ENCODE measurements at places on chromosomes 13 and 19. TPM values are rescaled to one million over a fixed set of nuclear protein-coding genes. Genes with fewer than 3 reads are reported as not detected.

Gene METTL21C
- 1.1 TPM for total RNA-seq

- no peak for DNase-seq
Measured at GRCh38 chr13:53357582-53357981, 329.0 kb downstream of the OLFM4 start.

Gene FFAR1
- total RNA-seq: 3.8 TPM

DNA sequence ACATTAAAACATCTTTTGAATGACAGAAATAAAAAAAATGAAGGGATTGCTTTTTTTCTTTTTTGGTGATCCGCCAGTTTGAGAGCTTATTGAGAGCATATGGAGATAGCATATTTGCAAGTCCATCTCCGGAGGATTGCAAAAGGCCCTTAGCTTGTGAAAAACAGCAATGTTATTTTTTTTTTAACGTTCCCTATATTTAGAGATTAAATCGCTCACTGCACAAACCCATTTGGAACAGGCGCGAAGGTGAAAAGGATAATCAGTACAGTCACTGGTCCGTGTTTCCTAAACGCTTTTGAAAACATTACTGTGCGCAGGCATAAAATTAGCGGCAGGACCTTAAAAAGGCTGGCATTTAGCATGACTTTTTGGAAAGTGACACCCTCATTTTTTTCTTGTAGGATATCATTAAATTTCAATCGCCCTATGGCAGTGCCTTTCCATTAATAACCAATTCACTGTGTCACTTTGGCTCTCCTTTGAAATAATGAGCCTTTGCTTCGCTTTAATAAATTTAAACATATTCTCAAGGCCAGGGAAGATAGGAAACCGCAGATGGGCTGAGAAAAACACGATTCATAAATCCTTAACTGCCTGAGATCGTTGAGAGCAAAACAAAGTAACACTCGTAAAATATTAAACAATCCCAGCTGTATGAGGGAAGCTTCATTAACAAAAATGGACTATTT, 342.2 kb downstream of the DACH1 start:
- DNase-seq: no peak

Gene ZNF99
- 1.8 TPM for total RNA-seq

DNA sequence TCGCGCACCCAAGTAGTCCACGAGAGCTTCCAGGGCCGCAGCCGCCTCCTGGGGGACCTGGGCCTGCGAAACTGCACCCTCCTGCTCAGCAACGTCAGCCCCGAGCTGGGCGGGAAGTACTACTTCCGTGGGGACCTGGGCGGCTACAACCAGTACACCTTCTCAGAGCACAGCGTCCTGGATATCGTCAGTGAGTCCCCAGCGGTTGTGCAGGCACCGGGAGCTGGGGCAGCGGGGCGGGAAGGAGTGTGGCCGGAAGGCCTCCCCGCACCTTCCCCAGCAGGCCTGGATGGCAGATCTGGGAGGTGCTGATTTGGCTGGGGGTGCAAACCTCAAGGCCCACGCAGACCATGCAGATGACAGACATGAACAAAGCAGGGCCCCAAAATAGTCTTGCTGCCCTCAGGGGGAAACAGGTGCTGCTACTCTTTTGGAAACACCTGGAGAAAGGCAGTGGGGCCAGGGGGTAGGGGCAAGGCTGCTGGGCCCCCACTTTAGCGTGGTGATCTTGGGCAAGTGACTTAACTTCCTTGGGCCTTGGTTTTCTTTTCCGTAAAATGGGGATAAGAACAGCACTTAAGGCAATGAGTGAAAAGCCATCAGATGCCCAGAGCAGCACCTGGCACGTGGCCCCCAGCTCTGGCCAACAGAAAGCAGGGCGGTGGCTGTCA, 4.0 kb downstream of the MAG start:
- no peak for DNase-seq

GRCh38 chr13:46487748-46488147, 65.2 kb upstream of the LRCH1 start:
- no peak for DNase-seq

Gene PTH2
- not detected for total RNA-seq

DNA sequence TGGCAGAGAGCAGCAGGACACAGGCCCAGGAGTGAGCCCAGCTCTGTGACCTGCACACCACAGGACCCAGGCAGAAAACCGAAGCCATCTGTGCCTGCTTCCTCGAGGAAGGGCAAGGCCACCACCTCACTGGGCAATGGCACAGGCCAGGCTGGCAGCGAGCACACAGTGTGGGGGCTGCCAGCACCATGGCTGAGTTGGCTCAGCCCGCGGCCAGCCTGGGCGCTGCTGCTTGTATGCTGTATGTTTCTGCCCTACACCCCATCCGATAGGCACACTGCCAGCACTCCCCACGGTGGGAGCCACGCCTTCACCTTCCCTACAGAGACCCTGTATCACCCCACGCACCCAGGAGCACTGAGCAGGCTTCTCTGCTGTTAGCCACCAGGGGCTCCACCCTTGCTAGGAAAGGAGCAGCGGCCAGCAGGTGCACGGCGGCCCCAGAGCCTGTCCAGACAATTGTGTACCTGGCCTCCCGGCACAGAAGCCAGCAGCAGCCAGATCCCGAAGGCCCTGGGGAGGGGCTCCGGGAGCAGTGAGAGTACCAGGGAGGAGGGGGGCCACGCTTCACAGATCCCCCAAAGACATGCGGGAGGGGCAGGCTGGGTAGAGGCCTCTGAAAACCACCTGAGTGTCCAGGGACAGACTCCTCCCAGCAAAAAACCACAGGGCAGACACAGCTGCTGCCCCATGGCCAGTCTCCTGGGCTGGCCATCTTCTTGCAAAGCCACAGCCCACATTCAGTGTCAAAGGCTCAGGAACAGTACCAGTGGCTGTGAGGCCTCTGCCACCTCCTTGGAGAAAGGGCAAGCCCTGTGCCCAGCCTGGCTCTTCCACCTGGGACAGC, 56.1 kb downstream of the MLLT1 start:
- no peak for DNase-seq

DNA sequence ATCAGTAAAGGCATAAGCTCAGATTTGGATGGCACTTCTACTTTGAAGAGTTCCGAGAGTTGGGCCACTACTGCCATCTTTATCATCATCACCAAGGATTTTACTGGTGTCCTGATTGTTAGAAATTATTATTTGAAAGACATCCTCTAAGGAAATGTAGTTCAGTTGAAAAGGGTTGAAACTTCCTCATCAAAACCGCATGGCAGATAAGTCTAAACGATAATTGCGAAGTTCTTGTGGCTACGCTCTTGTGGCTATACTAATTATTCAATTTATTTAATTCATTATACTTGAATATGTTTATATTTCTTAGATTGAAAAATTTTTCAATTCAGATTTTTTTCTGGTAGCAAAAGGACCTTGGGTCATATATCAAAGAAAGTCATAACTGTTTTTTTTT, 22.4 kb downstream of the TNFRSF19 start:
- DNase-seq: no peak

GRCh38 chr19:4096049-4096892, 27.7 kb downstream of the MAP2K2 start:
- DNase-seq: no peak
